Central memory CD4-positive, alpha-beta T cell (primary cell): ENCODE measurements at places on chromosomes 5 and 9.

GRCh38 chr5:17896605-17897004 lies 262.3 kb downstream of the TAF11L14 start:
- DNase-seq, result no peak

DNA sequence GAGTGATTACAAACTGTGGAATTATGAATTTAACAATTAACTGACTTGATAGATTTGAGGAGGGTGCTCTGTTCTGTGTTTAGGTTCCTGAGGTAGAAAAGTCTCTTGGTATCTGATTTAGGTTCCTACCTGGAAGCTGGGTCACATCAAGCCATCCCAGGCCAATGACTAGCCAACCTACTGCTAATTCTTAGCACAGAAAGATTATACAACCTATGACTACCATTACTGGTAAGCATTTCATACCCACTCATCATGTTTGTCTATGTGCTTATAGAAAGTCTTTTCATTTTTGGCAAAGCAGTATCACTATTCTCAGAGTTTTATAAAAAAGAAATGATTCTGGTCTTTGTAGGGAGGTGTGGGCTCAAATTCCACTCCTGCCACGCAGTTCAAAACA lies 49.7 kb downstream of the GNAQ start:
- no peak for DNase-seq

- no peak for DNase-seq
Measured at GRCh38 chr9:99392986-99393385, 170.9 kb downstream of the SEC61B start.

- no peak for DNase-seq
Measured at GRCh38 chr9:76255781-76256455, 138.3 kb downstream of the RFK start.

- no peak for DNase-seq
Measured at GRCh38 chr5:30505014-30505886, 688.2 kb upstream of the CDH6 start.

GRCh38 chr9:129412814-129413536 lies 207.9 kb downstream of the C9orf50 start:
- no peak for DNase-seq

DNA sequence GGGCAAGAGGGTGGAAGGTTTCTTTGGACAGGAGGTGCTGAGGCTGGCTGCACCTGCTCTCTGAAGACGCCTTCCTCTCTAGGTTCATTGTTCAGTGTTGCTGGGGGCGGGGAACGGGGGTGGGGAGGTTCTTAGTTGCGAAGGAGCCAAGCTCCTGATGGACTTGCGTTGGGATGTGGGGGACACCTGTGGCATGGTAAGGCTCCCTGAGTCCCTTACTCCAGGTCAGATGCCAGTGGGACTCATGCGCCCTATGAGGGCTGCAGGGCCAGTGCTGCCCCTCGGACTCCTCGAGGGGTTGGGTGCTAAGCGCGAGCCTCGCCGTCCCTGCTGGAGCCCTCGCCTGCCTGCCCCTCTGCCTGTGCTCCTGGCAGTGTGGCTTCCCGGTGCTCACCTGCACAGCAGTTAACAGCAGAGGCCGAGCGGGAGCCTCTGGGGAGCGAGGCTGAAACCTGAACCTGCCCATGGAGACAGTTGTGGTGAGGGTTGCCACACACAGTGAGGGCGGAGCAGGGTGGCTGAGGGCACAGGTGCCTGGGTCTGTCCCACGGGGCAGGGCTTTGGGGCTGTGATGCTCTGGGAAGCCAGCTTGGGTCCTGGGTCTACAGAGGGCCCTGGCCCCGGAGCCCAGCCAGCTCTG lies 5.5 kb downstream of the RNU6ATAC start:
- DNase-seq, result no peak

GRCh38 chr9:33931326-33931725 lies 114.4 kb downstream of the UBE2R2 start:
- DNase-seq, result no peak

GRCh38 chr9:33287087-33287490 lies 3.2 kb upstream of the NFX1 start:
- DNase-seq, result peak; percentile 67

DNA sequence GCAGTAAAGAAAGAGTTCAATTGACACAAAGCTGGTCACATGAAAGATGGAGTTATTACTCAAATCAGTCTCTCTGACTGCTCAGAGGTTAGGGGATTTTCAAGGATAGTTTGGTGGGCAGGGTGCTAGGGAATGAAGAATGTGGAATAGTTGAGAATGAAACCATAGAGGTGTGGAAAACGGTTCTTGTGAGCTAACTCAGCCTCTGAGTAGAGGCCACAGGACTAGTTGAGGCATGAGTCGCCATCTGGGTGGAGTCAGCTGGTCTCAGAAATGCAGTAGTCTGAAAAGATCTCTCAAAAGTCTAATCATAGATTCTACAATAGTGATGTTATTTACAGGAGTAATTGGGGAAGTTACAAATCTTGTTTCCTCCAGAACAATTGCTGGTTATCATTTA lies 178.9 kb upstream of the SPEF2 start:
- no peak for DNase-seq

GRCh38 chr5:53373451-53374158 lies 106.8 kb upstream of the FST start:
- no peak for DNase-seq

DNA sequence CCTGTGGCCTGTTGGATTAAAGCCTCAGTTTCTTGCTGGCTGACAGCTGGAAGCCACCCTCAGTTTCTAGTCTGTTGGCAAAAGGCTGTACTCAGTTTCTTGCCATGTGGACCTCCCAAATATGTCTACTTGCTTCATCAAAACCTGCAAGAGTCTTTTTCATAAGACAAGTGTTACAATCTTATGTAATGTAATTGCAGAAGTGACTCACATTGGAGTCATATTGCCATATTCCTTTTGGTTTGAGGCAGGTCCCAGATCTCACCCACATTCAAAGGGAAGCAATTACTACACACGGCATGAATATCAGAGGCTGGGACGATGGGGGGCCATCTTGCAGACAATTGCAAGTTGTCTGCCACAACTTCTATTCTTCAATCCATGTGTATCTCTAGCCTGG lies 286.7 kb upstream of the IL12B start:
- no peak for DNase-seq

DNA sequence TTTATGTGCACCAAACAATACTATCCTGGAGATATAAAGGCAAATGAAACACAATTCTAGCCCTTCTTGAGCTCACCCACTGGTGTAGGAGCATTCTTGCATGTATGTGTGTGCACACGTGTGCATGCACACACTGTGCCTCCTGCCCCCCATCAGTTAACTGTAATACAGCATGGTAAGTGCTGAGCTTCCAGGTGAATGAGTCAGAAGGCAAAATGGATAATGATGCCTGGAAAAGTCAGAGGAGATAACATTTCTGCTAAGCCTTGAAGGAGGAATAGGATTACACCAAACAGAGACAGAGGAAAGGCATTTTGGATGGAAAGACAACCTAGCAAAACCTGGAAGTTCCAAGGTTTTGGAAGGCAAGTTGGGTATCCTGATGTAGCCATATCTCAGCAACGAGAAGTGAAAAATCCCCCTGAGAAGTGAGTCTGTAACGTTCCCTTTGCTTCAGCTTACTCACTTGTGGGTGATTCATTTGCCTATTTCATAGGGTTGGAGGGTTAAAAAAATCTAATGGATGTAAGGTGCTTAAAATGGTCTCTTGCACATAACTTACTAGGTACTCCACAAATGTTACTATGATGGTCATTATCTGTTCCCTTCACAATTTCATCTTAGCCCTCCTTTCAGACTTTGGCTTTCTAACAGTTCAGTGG lies 101.4 kb upstream of the STC2 start:
- no peak for DNase-seq

GRCh38 chr5:73701566-73701965 lies 75.6 kb downstream of the ARHGEF28 start:
- no peak for DNase-seq

GRCh38 chr5:111772456-111773122 lies 15.6 kb upstream of the NREP start:
- DNase-seq, result no peak

DNA sequence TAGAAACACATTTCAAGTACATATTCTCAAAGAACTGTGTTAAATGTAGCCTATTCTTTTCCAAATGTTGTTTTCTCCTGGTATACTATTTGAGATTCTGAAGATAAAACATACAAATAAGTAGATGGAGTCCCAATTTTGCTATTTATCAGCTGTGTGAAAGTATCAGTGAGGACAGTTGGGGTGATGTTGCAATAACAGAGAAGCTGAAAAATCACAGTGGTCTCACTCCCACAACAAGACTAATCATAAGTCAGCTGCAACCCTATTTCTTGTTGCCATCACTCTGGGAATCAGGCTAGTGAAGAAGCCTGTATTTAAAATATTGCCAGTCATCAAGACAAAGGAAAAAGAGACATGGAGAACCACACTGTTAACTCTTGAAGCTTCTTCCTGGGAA lies 25.9 kb upstream of the LURAP1L start:
- no peak for DNase-seq
